ENCODE measurements at places on chromosomes 1 and 21.
A peak's percentile ranks its signal among the peaks of the same experiment; 100 is the strongest.

DNA sequence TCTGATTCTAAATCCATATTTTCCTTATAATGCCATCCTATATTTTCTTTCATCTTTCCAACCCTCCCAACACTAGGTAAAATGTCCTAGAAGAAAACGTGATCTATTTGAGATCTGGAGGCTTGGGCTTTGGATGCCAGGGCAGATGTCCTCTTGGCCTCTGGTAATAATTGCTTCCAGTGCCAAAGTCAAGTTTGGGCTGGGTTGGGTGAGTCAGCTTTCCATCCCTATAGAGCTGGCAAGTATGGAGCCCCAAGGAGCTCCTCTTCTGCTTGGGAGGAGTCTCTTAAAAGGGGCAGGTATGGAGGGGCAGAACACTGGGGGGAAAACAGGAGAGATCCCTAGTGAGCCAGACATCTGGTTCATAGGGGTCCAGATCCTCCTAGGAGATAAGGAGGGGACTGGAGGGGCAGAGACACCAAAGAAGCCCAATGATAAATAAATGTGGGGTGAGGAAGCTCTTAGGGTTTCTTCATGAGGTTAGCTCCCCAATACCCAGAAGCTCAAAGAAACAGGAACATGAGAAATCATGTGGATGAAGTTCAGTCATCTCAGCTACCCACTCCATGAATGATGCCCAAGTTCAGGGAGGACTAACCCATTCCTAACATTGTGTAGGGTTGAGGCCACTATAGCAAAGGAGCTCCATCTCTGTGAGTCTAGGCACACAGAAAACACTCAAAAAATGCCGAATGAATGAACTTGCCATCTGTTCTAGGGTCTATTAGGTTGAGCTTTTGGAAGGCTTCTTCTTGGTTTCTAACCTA is 3.5 kb downstream of the C1orf116 start:
- DNase-seq, result no peak

DNA sequence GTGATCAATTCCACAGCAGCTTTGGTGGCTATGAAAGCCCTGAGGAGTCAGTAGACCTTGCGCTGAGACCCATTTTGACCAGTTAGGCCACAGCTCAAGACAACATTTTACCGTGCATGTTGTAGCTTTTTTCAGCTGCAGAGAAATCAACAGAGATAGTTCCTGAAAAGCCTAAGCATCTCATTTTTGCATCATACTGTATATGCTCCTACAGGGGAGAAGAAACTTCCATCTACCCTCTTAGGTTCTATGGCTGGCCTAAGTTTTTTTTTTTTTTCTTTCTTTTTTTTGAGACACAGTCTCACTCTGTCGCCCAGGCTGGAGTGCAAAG is 24.8 kb upstream of the EYA3 start:
- DNase-seq, result no peak

GRCh38 chr1:118862755-118863154 is 125.4 kb downstream of the TBX15 start:
- no peak for DNase-seq

- DNase-seq, result no peak
Measured at GRCh38 chr21:41802684-41803083, 35.8 kb upstream of the RIPK4 start.

- no peak for DNase-seq
Measured at GRCh38 chr1:225347123-225347683, 80.6 kb downstream of the LBR start.

- no peak for DNase-seq
Measured at GRCh38 chr1:26148887-26149286, 10.0 kb upstream of the FAM110D start.

GRCh38 chr1:61636376-61636775 is 88.6 kb downstream of the TM2D1 start:
- no peak for DNase-seq

DNA sequence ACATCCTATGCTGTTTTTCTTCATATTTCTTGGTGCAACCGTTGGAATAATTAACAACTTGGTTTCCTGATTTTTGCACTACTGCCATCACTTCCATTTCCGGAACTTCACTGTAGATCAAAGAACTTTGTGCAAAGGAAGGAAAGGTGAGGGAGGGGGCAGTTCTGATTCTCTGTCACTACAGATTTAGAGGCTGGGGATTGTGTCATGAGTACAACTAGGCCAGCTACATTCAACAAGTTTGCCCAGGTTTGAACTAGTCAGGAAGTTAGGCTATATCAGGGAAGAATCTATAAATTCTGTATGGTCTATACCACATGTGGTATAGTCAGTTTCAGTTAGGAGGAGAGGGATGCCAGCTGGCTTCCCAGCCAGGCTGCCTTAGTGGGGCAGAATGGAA is 84.2 kb downstream of the RGL1 start:
- DNase-seq, result no peak

DNA sequence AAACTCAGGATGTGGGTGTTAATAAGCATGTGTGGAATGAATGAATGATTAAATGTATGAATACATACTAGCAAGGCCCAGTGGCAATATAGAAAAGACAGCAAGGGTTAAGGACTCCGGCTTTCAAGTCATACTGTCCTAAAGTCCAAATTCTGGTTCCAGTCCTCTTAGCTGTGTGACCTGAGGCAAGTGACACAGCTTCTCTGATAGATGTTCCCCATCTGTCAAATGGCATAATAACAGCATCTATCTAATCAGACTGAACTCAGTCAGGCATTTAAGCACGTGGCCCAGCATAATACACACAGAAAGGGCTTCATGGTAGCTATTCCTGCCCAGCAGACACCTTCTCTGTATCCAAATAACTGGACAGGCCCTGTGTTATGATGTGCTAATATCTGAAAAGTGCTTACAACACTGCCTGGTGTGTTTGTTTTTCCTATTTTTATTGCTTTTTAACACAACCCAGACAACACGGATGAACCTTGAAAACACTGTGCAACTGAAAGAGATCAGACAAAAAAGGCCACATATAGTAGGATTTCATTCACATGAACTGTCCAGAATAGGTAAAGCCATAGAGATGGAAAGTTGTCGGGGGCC is 12.4 kb downstream of the ASAP3 start:
- no peak for DNase-seq

- DNase-seq, result peak; percentile 1
Measured at GRCh38 chr21:27365394-27365793, 398.5 kb upstream of the ADAMTS5 start.

- DNase-seq, result no peak
Measured at GRCh38 chr1:94296018-94296417, 58.6 kb upstream of the ARHGAP29 start.

DNA sequence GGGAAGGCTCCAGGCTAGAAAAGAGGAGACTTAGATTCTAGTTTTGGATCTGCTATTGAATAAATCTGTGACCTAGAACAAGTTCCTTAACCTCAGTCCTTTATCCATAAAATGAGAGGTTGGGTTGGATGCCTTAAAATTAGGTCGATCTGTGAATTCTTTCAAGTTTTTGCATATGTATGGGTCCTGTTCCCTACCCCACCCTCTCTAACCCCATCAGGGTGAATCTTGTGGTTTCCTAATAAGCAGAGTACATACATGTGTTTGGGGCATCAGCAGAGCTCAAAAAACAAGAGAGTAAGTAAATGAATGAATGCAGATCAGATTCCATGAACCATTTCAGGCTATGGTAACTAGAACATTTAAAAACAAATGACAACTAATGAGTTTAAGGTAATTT is 6.2 kb downstream of the SPRR4 start:
- no peak for DNase-seq

DNA sequence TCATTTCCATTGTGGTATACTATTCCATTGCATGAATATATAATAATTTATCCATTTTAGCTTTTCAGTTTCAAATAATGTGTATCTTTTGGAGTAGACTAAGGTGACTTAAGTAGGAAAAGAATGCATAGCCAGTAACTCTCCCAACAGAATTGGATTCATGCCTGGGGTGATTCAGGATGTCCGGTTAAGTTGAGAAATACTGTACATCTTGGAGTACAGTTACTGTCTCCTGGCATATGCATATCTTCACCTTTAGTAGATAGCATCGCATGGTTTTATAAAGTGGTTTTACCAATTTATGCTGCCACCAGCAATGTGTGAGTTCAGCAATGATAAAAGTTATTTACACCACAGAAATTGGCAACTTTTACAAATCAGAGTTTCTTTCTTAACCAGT is 18.6 kb upstream of the SLC6A9 start:
- no peak for DNase-seq

DNA sequence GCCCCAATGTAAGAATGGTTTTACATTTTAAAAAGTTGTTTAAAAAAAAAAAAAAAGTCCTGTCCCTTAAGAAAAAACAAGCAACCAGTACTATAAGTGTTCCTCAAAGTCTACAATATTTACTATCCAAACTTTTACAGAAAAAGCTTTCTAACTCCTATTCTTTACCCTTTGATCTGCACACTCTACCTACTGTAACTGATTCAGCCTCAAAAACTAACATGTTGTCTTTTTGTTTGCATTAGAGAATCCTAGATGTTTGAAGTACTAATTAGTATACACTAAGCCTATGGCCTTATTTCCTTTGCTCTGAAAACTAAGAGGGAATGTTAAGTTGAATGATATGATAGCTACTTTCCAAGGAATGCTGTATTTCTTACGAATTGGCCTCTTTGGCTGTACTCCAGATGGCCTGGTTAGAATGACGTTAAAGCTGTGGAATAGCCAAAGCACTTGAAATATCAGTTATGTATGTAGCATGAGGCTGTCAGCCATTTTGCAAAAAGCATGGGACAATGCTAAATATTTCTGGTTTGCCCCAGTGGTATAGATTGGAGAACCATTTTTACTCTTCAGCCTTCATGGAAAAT is 234.8 kb downstream of the GPR52 start:
- no peak for DNase-seq

GRCh38 chr1:170049176-170049800 is 25.2 kb downstream of the KIFAP3 start:
- DNase-seq, result no peak

- no peak for DNase-seq
Measured at GRCh38 chr1:13820055-13820454, 120.1 kb downstream of the PRDM2 start.

DNA sequence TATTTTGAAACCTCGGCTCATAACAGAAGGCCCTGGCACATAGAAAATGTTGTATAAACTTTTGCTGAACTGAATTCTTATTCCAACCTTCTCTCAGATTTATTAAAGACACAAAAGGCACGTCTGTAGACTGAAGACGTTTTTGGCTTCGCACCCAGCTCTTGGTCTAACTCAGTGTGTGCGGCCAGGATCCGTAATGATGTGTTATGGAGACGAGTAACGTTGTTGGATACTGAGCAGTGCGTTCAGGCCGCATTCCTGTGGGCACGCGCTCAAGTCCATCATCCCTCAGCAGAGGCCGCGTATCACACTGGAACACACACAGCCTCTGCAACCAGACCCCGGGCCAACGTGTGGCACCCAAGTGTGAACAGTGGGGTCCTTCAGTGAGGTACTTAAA is 154.8 kb upstream of the RAB4A start:
- DNase-seq, result no peak

DNA sequence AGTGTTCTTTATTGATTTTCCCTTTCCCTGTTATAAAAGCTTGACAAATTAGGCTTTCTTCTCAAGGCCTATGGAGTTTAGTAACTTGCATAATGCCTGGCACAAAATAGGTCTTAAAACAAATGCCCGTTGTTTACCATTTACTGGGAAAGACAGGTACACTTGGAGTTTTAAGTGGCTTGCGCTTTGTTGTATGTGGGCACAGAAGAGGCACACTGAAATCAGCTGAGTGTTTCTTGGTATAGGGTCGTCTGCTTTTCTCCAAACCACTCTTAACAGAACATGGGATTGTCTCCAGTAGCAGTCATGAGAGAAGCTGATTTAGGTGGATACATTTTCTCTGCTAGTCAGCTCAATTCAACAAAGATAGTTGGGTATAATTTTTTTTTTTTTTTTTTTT is 132.5 kb downstream of the SYT14 start:
- DNase-seq, result no peak

DNA sequence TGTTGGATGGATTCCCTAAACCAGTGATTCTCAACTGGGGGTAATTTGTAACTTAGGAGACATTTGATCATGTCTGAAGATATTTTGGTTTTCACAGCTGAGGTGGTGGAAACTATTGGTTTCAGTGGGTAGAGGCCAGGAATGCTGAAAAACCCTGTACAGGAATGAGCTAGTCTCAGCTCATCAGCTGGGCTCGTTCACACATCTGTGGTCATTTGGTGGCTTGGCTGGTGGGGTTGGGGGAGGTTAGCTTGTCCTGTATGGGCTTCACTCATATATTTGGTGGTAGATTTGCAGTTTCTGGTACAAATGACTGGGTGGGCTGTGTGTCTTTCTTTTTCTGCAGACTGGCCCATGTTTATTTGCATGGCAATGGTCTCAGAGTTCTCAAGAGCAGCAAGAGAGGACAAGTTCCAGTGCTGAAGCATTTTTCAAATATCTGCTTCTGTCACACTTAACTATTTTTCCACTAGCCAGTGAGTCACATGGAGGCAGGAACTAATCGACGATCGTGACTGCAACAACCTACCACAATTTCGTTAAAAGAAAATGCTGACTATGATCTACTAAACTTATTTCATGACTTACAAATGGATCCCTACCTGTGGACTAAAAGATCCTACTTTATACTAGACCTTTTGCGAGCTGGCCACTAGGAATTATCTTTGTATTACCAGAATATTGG is 321.7 kb upstream of the PLXNA2 start:
- no peak for DNase-seq

- DNase-seq, result no peak
Measured at GRCh38 chr1:53365437-53366063, 37.7 kb upstream of the LRP8 start.

DNA sequence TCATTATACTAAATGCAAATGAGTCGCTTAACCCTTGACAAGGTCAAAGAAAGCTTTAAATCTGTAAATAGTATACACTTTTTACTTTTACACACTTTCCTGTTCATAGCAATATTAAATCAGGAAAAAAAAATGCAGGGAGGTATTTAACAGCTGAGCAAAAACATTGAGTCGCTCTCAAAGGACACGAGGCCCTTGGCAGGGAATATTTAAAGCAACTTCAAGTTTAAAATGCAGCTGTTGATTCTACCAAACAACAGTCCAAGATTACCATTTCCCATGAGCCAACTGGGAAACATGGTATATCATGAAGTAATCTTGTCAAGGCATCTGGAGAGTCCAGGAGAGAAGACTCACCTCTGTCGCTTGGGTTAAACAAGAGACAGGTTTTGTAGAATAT is 62.7 kb downstream of the CAPN2 start:
- DNase-seq, result no peak

GRCh38 chr1:29412591-29412990 is 176.3 kb downstream of the PTPRU start:
- DNase-seq, result no peak

GRCh38 chr1:69737527-69738185 is 169.9 kb downstream of the LRRC7 start:
- no peak for DNase-seq

All from SW 1271 (cell line).